ENCODE measurements at places on chromosomes 3 and 15.

DNA sequence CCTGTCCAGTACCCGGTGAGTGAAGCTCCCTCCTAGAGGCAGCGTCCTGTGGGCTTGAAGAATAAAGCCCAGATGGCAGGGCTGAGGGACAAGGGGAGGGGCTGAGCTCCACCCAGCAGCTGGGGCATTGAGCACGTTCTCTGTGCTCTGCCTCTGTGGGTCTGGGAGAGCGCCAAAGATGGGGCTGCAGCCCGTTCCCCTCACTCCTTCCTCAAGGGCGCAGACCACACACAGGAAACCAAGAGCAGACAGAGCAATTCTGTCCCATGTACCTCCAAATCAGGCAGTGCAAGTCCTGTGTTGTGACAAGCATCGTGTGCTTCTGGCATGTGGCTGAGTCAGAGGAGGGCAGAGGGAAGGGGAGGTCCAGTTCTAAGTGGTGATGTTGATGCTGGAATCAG lies 15.7 kb upstream of the KIF23 start:
- no peak for DNase-seq

- DNase-seq: no peak
These were observed 812.3 kb upstream of the ALCAM start for GRCh38 chr3:104554425-104554824.

GRCh38 chr3:186483611-186484340 lies 60.4 kb downstream of the CRYGS start:
- no peak for DNase-seq

DNA sequence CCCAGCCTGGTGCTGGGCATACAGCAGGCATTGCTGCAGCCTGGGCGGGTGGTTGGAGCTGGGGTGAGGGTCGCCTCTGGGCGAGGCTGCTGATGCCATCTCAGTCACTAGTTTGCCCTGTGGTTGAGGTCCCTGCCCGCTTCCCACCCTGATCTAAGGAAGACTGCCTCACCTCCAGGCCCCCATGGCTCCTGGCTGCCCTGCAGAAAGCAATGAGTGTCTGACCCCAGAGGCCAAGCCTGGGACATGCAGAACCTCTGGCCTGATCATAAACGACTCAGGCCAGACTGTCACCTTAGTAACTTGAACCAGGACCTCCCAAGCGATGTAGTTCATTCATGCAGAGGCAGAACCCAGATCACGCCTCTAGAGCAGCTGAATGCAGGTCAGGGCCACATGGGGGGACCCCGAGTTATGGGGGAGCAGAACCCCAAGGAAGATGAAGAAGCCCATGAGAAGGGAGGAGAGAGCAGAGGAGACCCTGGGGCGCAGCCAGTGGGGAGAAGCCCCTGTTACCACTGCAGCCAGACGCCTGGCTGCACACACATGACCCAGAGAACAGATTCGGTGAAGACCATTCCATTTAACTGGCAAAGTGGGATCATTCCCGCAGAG lies 213.9 kb downstream of the TBC1D2B start:
- no peak for DNase-seq

DNA sequence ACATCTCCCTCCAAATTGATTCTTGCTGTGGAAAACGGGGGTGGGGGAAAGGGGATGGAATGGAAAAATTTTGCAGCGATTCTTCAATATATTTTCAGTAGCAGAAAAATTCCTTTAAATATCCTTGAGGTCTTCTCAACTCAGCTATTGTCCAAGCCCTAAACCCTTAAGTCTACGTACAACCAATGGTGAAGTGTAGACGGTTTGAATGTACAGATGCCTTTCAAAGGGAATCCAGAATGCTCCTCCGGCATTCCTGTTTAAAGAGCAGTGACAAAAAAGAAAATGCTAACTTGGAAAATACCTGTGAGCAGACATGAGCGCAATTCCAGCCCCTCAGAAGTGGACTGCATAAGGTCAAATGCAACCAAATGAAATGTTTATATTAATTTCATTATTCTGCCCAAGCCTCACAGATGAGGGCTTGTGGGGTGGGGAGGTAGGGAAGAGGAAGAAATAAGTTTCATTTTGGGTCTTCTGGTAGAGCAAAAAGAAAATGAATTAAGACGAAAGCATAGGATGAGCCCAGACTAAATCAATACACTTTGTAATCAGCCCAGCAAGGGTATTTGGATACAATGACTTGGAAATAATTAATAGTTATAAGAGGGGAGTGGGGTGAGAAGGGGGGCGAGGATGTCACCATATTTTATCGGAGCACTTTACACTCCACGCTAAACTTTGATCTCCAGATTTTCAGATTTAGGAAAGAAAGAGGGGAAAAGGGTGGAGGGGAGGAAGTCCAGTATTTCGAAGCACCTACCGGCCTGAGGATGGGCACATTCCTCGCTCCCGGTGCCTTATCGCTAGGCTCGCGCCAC lies 2.7 kb downstream of the FOXP1 start:
- peak; percentile 7 for DNase-seq

DNA sequence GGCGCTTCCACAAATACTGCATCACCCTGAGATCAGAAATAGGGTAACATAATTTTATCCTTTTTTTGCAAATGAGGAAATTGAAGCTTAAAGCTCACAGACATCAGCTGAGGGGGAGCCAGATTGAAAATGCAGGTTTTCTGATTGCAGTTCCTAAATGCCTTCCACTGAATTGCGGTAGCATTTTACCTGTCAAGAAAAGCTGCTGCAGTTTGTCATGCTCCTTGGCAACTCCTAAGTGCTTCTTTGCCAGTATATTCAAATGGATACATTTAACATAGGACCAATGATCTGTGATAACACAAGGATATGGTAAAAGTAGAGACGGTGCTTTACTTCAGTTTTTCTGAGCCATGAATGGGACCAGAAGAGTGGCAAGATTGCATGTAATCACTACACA lies 50.5 kb downstream of the SPATA16 start:
- no peak for DNase-seq

- DNase-seq: no peak
These were observed 52.7 kb downstream of the MITF start for GRCh38 chr3:69791919-69792399.

GRCh38 chr3:133964547-133964946 lies 65.2 kb downstream of the SLCO2A1 start:
- DNase-seq: no peak

DNA sequence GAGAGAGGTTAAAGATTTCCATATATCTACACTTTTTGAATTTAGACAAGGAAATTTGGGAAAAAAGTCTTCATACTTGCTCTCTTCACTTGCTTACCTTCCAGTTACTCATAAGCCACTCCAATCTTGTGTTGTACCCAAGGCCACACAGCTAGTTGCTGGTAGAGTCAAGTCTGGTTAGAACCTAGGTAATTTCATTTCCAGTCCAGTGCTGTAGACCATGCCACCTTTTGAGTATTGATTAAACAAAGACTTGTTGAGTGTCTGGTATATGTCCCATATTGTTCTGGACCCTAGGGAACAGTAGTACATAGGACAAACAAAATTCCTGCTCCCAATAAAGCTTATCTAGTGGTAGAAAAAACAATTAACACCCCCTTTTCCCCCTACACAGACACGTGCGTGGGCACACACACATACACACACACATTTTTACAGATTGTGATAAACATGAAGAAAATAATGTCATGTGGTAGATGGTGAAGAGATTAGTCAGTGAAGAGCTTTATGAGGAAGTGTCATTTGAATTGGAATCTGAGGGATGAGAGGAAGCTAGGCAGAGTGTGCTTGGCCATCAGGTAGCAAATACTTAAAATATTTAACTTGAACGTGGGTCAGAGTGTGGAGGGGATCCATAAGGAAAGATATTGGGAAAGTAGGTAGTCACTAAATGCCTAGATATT lies 2.1 kb downstream of the CMC1 start:
- DNase-seq: no peak

DNA sequence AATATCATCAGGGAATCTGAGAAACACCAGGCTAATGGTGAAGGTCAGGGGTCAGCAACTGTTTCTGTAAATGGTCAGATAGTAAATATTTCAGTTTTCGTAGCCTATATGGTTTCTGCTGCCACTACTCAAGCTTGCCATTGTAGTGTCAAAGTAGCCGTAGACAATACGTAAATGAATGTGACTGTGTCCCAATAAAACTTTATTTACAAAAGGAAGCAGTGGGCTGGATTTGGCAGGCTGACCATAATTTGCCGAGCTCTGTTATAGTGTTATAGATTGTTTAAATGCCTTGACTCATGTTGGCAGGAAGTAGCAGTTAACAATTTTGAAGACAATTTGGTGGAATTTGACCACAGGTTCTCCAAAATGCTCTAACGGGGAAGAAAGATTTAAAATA lies 548.2 kb downstream of the FOXP1 start:
- DNase-seq: peak; percentile 48

DNA sequence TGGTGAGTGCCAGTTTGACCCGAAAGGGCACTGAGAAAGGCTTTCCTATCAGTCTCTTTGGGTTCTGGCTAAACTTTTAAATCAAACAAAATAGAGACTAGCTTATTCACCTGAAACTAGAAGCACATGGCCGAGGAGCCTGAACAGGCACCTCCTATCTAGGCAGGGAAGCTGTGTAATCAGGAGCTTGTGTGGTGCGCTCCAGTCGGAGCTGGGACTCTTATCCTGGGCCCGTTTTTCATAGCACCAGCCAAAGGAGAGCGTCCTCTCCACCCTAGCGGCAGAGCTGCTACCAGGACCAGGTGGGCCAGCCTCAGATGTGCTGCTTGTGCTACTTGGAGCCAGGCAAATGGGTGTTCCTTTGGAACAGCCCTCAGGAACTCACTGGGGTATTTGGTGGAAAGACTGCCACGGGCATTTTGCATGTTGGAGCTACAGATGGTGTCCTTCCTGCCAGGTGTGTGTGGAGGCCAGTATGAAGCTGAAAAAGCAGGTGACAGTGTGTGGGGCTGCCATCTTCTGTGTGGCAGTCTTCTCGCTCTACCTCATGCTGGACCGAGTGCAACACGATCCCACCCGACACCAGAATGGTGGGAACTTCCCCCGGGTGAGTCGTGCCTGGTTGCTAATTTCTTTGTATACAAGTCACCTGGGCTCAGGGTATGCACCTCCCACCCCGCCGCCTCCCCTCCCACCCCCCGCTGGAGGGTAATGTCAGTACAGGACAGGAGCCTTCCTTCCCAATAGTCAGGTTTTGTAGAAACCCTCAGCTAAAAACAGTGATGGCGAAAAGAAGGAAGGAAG lies 833 bp downstream of the MAN2A2 start:
- DNase-seq: peak; percentile 51

Measured in NCI-H2081 (cell line).